Subcutaneous preadipocyte (primary cell): ENCODE measurements at places on chromosomes 4 and X. TPM values are rescaled to one million over a fixed set of nuclear protein-coding genes. Genes with fewer than 3 reads are reported as not detected.

OCIAD2 gene
- 2.2 and 2.9 TPM in 2 replicates for total RNA-seq

CCDC158 gene
- total RNA-seq: not detected in 2 replicates

POU4F2 gene
- not detected in 2 replicates for total RNA-seq

MAGEB1 gene
- total RNA-seq: not detected in 2 replicates

ARHGEF9 gene
- total RNA-seq: 11.8 and 13.5 TPM in 2 replicates

GPR119 gene
- total RNA-seq: not detected in 2 replicates

INTS12 gene
- 12.1 and 15.2 TPM in 2 replicates for total RNA-seq

MAGIX gene
- 0.73 and 0.98 TPM in 2 replicates for total RNA-seq

RHOXF1 gene
- not detected in 2 replicates for total RNA-seq

L1CAM gene
- total RNA-seq: under 0.01 and 0.39 TPM in 2 replicates

OTUD6A gene
- not detected in 2 replicates for total RNA-seq

SYNPO2 gene
- total RNA-seq: 3.9 and 10.3 TPM in 2 replicates

MAGEA10 gene
- total RNA-seq: not detected in 2 replicates

NAP1L3 gene
- total RNA-seq: 1.1 and 1.4 TPM in 2 replicates

UGT2B11 gene
- total RNA-seq: not detected in 2 replicates

BEX5 gene
- total RNA-seq: not detected in 2 replicates

HSD17B10 gene
- 45.0 and 55.5 TPM in 2 replicates for total RNA-seq

IL15 gene
- 1.5 and 1.6 TPM in 2 replicates for total RNA-seq

GPR143 gene
- not detected in 2 replicates for total RNA-seq

MAGEC3 gene
- not detected in 2 replicates for total RNA-seq

SGCB gene
- 16.5 and 21.3 TPM in 2 replicates for total RNA-seq

FGF2 gene
- 12.1 and 17.8 TPM in 2 replicates for total RNA-seq

CCKAR gene
- total RNA-seq: not detected in 2 replicates

ADRA2C gene
- total RNA-seq: not detected in 2 replicates

ATP1B4 gene
- not detected in 2 replicates for total RNA-seq

GDI1 gene
- total RNA-seq: 63.2 and 69.0 TPM in 2 replicates

GAB3 gene
- total RNA-seq: 10.4 and 27.9 TPM in 2 replicates

STPG2 gene
- total RNA-seq: under 0.01 TPM in 1 of 2 replicates, not detected in the other

FAM241A gene
- 4.8 and 6.6 TPM in 2 replicates for total RNA-seq

CENPVL2 gene
- under 0.01 TPM in 1 of 2 replicates, not detected in the other for total RNA-seq

EDA2R gene
- 20.9 and 31.1 TPM in 2 replicates for total RNA-seq

COL25A1 gene
- total RNA-seq: under 0.01 TPM in 1 of 2 replicates, not detected in the other

MAGEA2B gene
- total RNA-seq: not detected in 2 replicates

SMIM10 gene
- 7.2 and 9.2 TPM in 2 replicates for total RNA-seq

UGT2A3 gene
- total RNA-seq: not detected in 2 replicates

GATA1 gene
- not detected in 2 replicates for total RNA-seq

RAB33A gene
- 0.37 and 0.39 TPM in 2 replicates for total RNA-seq

RHOXF2 gene
- total RNA-seq: not detected in 2 replicates

ANK2 gene
- 63.3 and 150 TPM in 2 replicates for total RNA-seq

JADE3 gene
- 2.9 and 3.9 TPM in 2 replicates for total RNA-seq

TBX22 gene
- not detected in 2 replicates for total RNA-seq

SYP gene
- total RNA-seq: 0.20 and 0.37 TPM in 2 replicates

HEPH gene
- total RNA-seq: 4.7 and 10.3 TPM in 2 replicates

VEGFD gene
- 0.78 and 1.1 TPM in 2 replicates for total RNA-seq

CTAG2 gene
- total RNA-seq: not detected in 2 replicates
